Right ventricle myocardium superior (tissue), 1 donor: ENCODE measurements at places on chromosomes 11 and 22.

- no peak for DNase-seq
Measured at GRCh38 chr11:58575377-58576020, at the start of gene LPXN. Gene LPXN (minus strand): TSS chr11:58575856. CDS start chr11:58575772, 84 bp downstream.

DNA sequence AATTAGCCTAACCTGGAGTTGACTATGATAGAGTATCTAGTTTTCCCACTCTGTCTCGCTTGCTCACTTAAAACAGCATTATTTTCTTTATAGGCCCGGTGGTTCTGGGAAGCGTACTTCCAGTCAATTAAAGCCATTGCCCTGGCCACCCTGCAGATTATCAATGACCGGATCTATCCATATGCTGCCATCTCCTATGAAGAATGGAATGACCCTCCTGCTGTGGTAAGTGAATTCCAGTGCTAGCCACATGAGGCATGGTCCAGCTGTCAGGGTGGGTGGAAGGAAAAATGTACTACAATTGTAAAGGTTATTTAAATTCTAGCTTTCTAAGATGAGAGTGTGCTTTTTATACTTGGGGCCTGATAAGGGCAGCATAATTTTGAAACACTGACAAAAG, 76.0 kb downstream of the EXT2 start:
- DNase-seq: no peak

DNA sequence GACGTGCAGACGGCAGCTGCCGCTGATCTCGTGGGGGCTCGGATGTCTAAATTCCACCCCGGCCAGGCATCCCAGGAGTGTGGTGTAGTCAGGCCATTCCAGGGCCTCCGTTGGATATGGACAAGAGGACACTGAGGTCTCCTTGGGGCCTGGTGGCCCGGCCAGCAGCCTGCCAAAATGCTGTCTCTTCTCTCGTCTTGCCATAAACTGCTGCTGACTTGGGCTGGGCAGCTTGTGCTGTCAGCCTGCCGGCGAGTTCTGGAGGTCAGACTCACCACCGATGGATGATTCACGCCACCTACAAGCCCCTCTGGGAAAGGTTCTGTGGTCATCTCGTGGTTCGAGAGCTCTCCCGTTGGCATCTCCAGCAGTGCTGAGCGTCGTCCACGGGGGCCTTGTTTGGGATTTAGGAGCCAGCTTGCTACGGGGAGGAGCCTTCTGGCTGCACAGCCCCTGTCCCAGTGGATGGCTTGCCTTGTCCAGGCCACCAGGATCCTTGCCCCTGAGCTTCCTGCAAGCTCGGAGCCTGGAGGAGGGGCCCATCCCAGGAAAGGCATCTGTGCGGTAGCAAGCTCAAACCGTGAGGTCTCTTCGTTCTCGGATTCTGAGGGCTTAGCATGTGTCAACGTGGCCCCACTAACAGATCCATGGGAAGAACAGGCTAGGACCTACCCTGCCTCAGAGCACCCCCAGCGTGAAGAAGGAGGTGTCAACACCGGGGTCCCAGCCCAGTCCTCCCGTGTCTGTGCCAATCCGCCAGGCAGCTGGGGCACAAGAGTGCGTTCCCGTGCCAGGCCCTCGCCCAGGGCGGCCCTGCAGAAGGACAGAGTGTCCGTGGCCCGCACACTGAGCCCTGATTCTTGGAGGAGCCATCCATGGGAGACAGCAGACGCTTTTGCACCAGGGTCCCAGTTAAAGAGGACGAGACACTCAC, 1114.1 kb downstream of the BRD1 start:
- DNase-seq: no peak

DNA sequence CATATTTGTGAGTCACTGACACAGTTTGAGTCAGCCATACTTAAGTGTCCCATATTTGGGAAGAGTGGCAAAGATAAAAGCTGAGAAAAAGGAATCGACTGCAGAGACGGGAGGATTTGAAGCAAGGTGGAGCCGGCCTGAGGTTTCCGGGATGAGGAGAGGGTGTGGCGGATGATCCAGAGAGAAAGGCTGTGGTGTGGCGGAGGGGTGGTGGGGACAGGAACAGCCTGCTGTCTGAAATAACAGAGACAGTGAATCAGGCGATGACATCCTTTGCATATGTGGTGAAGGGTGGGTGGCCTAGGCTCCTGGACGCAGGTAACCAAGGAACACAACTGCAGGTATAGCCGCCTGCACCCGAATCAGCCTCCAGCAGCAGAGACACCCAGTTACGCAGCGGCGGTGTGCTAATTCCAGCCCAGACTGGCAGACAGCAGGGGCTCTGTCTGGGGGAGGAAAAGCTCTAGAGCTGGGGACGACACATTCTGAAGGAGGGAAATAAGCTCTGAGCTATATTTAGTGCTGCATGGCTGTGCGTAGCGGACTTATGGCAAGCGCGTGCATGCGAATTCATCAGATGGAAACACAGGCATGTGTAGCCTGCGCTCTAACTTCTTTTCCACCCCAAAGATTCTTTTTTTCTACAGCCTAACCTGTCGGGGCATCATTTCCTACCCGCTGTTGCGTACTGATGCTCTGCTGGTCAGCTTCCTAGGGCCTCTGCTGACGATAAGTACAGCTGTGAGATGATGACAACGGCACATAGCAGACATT, 62.7 kb upstream of the BARX2 start:
- DNase-seq: no peak

GRCh38 chr11:28231475-28231874, 123.3 kb downstream of the METTL15 start:
- no peak for DNase-seq

DNA sequence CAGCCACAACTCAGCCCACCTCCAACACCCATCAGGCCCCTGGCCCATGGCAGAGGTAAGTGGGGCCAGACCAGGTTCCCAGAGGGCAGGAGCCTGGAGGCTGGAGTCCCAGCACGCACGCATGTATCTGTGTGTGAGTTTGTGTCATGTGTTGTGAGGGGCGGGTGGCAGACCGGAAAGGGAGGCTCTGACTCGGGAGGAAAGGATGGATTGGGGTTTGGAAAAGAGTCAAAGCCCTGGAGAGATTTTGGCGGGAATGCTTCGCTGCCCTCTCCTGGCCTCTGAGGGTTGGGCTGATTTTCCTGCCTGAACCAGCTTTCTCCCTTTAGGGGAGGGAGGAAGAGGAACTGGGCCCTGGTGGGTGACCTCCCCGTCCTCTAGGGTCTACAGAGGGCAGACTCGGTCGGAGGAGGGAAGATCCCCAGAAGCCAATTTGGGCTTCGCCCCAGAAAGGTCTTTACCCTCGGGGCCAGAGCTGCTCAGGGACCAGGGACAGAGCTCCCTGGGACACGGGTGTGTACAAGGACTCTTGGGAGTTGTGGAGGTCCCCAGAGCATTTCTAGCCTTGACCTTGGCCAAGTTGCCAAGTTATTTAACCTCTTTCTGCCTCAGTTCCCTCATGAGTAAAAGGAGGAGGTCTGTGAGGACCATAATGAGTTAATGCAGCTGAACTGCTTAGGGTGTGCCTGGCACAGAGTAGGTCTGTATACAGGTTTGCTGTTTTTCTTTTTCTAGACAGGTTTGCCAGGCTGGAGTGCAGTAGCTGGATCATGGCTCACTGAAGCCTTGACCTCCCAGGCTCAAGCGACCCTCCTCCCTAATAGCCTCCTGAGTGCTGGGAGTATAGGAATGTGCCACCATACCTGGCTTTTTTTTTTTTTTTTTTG, 6.9 kb downstream of the C11orf68 start:
- peak; percentile 58 for DNase-seq

DNA sequence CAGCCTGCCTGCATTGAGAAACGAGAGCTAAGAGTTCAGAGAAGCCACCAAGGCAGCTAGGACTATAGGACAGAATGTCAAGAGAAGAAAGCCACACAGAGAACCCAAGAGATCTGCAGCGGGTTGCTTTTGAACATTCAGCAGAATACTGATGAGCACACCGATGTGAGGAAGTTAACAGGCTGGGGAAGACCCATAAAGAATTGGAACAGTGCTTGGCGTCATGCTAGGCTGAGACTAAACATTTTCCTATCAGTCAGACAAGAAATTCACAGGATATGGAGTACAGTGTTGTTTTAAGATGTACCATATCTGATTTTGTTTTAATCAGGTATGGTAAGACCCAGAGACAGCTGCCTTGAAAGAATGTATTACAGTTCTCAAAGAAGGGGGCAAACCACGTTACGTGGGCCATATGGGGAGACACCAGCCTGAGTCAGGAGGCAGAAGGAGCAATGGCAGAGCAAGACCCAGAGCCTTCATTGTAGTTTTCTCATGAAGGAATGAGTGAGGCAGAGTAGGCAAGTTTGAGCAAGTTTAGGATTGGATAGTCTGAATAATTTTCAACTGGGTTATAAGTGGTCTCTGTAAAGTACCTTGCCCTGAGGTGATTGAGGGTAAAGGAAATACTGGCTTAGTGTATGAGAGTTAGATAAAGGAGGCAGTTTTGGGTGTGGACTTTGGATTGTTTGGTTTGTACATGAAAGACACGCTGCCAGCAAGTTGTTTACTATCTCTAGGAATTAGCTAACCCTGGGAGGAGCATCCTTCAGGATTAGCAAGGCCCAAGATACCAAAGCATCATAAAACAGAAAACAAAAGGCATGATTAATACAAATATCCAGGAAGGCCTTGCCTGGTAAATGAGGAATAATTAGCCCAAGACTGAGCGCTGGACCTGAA, 14.3 kb downstream of the LRRC75B start:
- DNase-seq: no peak
